SJSA1 (cell line): ENCODE measurements at places on chromosomes 5 and 9. TPM values are rescaled to one million over a fixed set of nuclear protein-coding genes. Genes with fewer than 3 reads are reported as not detected.

TEX53 gene
- not detected in 2 replicates for total RNA-seq

CXXC5 gene
- total RNA-seq, result 101 and 114 TPM in 2 replicates

NR3C1 gene
- 76.3 and 86.5 TPM in 2 replicates for total RNA-seq

RBM22 gene
- total RNA-seq, result 47.0 and 74.8 TPM in 2 replicates

ANKDD1B gene
- total RNA-seq, result 0.29 TPM in 1 of 2 replicates, not detected in the other

SLC23A1 gene
- total RNA-seq, result not detected in 2 replicates

OR1J2 gene
- total RNA-seq, result not detected in 2 replicates

EGFL7 gene
- 0.08 TPM in 1 of 2 replicates, not detected in the other for total RNA-seq

POU4F3 gene
- 0.16 TPM in 1 of 2 replicates, not detected in the other for total RNA-seq

RIOK2 gene
- 34.1 and 36.8 TPM in 2 replicates for total RNA-seq

NUTM2G gene
- not detected in 2 replicates for total RNA-seq

WNT8A gene
- total RNA-seq, result not detected in 2 replicates

- DNase-seq, result no peak
These were observed 839 bp downstream of the GABRG2 start for GRCh38 chr5:162068412-162068811.

DNA sequence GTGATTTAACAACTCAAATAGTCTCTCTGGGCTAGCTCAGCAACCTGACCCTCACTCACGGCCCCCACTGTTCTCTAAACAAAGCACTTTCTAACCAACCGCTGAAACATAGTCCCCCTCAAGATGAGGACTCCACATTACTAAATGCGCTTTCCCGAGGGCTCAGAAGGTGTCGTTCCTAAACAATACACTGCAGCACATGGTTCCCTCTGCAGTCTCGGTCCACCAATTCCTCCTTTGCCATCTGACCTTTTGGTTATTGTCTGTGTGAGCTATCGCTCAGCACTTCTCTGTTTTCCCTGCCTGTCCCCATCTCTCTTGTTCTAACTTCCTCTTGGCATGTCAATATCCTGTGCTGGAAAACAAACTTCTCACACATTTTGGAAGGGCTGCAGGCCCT lies 7.2 kb downstream of the EPB41L4A start:
- DNase-seq, result no peak

DNA sequence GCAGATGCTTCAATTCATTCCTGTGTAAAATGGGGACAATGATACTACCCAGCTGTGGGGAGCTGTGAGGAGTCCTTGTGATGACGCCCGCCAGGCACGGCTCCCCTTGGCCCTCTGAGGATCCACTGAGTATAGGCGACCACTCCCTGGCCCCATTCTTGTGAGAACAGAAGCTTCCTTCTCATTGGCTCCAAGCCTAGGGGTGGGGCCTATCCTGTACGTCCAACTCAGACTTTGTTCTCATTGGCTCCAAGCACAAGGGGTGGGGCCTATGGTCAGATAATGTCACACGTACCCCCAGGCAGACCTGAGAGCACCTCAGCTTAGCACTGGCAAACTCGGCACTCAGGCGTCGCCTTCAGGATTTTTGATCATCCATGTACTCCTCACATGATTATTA lies 232.9 kb upstream of the MVB12B start:
- no peak for DNase-seq

DNA sequence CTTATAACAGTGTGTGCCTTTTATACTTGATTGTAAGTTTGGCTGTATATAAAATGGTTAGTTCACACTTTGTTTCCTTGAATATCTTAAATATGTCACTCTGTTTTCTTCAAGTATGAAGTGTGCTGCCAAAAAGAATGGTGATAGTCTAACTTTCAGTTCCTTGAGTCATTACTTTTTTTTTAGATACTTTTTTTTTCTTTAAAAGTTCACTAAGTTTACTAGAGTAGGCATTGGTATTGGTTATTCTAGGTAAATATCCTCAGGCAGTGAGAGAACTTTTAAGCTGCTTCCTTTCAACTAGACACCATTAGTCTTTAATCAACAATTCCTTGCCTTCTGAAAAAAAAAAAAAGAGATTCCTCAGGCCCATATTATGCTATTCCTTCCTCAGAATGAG lies 41.9 kb downstream of the SPEF2 start:
- no peak for DNase-seq

DNA sequence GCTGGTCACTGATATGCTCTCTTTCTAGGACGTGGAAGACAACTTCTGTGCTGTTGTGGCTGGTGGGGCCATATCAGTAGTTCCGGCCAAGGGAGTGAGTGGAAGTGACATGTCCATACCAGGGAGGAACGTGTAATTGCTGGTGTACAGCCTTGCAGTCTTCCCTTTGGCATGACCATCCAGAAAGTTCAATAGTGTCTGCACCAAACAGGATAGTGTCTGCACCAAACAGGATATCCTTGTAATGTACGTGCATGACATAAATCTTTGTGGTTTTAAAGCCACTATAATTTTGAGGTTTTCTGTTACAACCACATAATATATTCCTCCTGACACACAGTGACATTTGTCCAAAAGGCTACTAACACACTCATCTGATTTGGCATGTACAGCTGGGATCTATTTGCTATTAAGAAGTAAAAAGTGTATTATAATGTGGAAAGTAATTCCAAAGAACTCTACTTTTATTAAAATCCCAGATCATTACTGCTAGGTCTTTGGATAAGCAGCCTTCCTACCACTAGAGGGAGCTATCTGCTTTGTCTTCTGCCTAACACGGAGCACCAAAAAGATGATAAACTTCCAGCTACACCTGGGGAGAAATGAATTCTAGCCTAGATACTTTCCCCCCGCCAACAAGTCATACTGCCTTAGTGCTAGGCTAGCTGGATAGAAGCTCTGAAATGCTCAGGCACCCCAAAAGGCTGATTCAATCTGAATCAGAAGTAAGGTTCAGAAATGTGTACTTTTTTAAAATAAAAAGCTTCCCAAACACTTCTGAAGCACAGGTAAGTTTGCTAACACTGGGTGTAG lies 52.7 kb downstream of the RNF145 start:
- peak; percentile 73 for DNase-seq

DNA sequence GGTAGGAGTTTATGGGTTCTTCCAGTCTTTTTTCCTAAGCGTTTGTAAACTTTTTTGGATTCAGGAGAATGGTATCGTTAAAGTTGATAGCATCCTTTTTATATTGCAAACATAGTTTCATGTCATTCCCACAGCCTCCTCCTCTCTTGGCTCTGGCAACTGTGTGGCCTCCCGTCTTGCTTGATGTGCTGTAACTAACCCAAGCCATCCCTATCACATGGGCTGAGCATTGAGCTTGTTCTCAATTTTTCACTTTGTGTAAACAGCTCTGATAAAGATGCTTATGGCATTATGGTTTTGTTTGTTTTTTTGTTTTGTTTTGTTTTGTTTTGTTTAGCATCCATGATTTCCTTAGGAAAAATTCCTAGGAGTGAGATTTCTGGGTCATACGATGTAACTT lies 4.6 kb downstream of the STKLD1 start:
- no peak for DNase-seq

GRCh38 chr5:135829681-135830383 lies 4.6 kb upstream of the SLC25A48 start:
- peak; percentile 77 for DNase-seq

GRCh38 chr9:131622523-131622922 lies 77.2 kb downstream of the PRRT1B start:
- no peak for DNase-seq

GRCh38 chr5:39867923-39868322 lies 443.1 kb upstream of the DAB2 start:
- DNase-seq, result no peak

DNA sequence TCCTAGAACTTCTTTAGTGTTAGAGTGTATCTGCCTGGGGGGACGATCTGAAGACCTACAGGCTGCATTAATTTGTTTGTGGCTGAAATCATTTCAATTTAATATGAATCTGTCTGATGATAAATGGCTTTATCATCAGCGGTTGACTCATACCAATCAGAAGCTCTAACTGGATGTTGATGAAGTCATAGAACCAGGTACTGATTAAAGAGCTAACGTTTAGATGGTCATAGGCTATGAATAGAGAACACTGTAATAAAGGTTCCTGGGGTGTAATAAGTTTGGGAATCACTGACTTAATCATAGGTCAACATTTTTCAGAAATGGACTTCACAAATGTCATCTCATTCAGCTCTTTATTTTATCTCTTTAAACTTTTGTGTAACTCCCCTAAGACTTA lies 329.9 kb downstream of the MSX2 start:
- DNase-seq, result no peak

DNA sequence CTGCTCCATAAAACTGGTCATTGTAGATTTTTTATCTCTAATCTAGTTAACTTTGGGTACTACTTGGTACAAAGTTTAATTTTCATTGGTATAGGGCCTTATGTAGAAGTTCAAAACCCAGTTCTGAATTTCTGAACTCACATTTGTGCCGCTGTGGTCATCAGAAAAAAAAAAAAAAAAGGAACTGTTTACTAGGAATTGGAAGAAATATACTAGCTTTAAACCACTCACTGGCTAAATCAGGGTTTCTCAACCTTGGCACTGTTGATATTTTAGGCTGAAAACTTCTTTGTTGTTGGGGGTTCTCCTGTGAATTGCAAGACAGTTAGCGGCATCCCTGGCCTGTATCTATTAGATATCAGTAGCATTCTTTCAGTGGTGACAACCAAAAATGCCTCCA lies 4.1 kb upstream of the ZFYVE16 start:
- DNase-seq, result no peak

DNA sequence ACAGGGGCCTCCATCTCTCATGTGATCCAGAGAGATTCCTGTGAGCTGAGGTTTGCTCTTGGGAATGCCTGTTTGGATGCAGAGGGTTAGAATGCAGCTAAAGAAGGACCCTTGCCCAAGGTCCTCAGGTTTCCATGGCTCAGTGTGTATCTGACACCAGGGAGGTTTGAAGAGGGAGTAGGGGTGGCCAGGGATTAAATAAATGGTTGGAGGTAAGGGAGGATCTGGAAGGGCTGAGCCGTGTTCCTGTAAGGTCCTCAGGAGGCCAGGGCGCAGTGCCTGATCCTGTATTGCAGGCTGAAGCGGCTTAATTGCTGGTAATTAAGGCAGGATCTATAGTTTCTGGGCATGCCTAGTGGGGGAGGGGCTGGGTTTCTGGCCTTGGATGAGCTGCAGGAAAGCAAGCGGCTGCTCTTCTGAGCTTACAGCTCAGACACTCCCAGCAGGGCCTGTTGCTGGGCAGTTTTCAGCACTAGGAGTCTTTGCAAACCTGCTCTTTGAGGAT lies 41.5 kb upstream of the MAP1B start:
- DNase-seq, result no peak

DNA sequence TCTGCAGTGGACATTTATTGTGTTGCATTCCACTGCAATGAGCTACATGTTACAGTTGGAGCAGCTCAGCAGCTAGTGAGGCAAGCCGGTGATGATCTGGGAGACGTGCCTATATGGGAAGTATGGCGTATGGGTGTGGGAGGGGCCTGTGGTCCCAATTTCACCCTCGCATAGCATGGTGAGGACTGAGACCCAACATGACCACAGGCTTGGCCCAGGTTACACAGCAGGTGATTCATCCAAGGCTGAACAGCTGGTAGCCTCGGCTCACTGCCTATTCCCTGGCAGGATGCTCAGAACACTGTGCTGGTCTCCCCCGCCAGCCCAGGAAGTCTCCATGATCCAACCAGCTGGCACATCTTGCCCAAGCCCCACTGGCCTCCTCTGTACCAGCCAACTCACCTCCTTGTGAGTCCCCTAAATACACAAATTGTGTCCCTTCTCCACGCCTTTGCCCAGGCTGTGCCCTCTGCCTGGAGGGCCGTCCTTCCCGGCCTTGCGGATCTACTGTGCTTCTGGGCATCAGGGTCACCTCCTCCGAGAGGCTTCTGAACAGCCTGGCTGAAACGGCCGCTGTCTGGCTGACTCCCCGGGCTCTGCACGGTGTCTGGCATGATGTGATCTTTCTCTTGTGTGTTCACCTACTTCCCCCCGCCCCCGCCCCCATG lies 81.4 kb downstream of the NSUN2 start:
- no peak for DNase-seq

DNA sequence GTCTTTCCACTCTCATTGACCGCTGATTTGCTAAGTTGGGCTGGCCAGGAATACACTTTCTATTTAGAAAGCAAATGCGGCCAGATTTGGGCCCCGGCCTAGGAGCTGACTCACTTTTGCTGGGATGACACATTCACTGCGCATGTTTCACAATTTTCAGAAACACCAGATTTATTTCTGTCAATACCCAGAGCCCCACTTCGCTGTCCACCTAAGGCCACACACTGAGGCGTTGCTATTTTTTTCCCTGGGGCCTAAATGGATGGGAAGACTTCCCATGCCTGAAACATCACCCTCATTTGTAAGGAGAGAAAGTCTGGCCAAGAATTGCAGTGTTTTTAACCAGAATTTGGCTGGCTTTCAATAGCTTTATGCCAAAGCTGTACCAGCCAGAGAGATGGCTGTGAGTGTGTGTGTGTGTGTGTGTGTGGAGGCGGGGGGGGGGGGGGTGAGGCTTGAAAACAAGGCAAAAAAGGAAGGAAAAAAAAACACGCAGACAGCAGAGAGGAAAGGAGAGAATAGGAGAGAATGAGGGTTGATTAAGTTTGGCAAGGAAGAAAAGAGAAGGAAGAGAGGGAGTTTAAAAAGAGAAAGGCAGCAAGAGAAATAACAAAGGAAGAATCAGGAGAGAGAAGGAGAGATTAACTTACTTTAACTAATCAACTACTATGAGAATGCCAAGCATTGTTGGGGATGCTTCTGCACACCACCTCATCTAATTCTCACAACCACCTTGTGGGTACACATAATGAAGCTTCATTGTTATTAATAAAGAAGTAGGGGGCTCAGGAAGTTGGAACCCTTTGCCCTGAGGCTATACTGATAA lies 261.4 kb upstream of the KLF4 start:
- DNase-seq, result peak; percentile 88

GRCh38 chr9:114003758-114004157 lies 74.3 kb downstream of the AMBP start:
- no peak for DNase-seq

DNA sequence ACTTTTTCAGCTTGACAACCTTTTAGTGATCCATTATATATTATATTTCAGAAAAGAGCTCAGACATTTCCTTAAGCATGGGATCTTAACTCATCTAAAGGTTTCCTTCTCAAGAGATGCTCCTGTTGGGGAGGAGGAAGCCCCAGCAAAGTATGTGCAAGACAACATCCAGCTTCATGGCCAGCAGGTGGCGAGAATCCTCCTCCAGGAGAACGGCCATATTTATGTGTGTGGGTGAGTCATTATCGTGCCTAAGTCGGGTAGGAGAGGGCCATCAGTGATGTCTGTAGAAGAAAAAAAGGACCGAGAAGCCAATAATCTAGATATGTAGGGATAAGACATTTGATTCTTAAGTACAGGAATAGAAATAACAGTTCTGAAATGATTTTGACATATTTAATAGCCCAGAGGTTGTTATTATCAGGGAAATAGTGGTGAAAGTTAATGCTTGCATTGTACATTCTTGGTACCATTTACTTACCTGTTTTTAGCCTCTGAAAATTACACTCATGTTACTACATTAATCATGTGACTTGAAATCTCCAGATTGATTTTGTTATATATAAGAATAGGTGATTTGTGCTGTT lies 28.2 kb downstream of the MTRR start:
- peak; percentile 41 for DNase-seq
